ENCODE measurements at places on chromosomes 6 and 20.
A peak's percentile ranks its signal among the peaks of the same experiment; 100 is the strongest.

DNA sequence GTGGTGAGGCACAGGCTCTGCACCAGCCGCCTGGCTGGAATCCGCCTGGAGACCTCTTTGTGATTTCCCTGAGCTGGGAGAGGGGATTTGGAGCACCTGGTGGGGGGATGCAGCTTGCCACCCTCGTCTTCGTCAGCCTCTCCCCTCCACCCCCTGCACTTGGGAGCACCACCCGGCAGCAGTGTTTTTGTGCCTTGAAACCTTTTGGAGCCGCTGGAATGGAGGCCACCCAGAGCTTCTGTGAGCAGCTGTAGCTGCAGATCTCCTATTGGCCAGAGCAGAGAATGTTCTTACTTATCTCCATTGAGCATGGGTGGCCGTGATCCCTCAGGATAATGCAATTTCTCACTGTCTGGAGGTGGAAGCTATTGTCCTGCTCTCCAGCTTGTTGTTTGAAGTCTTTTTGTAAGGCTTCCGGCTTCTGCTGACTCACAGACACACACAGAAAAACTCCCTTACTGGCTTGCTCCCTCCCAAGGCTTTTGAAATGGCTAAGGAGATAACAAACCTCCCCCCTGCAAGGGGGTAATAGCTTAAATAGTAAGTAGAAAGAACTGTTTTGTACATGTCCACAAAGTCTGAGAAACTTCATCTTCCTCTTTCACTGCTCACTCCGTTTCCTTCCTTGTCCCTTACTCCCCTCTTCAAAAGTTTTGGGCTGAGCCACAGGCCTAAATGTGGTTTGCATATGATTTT lies 271.2 kb downstream of the PRL start:
- DNase-seq, result no peak

DNA sequence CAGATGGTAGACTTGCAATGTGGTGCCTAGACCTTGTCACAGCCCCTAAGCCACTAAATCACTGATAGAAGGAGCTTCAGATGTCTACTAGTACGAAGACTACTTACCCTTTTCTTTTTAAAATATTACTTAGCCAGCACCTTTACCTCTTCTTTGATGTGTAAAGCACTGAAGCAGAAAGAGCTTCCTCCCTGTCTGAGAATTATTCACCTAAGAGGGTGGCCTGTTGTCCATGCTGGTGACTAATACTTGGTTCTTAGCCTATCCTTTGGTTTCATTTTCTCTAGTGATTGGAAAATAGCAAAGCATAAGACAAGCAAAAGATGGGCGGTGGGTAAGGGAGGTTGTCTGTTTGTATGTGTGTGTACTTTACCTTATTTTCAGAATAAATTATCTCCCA lies 794.6 kb downstream of the TFAP2A start:
- DNase-seq, result no peak

- DNase-seq, result no peak
These were observed 326.6 kb downstream of the COL12A1 start for GRCh38 chr6:74879234-74879633.

GRCh38 chr6:33985313-33985751 lies 160.6 kb downstream of the GRM4 start:
- DNase-seq, result no peak

- peak; percentile 67 for DNase-seq
These were observed 121.9 kb upstream of the ZFP64 start for GRCh38 chr20:52313341-52313963.

- DNase-seq, result no peak
These were observed 81.7 kb downstream of the THBS2 start for GRCh38 chr6:169171951-169172350.

DNA sequence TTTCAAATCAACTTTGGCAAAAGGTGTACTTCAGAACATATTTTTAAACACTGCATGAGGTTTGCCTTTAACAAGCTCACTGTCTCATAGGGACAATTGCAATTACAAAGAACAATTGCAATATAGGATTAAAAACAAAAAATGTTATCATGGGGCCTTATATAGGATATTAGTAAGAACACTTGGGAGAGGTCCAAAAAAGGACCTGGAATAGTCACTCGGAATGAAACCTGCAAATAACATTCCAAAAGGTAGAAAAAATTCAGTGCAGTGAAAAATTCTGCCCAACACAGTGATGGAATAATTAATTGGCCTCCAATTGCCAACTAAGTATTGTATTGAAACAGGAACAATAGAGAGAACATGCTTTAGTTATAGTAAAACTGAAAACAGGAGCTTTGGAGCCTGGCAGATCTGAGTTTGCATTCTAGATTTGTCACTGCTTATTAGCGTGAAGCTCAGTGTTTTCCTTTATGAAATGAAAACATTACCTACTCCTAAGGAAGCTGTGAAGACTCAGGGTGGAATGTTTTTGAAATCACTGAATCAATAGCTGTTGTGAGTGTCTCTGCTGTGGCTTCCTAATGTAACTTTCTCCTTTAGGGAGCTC lies 172.6 kb upstream of the BMP5 start:
- DNase-seq, result no peak

DNA sequence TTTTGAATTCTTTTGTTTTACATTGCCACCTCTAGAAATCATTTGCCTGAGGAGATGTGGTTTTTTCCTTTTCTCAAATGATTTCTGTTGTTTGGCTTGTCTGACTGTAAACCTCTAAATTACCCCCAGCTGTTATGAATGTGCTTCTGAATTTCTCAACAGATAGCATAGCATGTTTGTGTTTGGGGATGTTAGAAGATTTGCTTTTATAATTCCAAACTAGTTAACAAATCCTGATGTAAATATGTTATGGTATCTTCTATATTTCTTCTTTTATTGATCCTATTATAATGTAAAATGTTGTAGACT lies 31.6 kb upstream of the EZR start:
- no peak for DNase-seq

DNA sequence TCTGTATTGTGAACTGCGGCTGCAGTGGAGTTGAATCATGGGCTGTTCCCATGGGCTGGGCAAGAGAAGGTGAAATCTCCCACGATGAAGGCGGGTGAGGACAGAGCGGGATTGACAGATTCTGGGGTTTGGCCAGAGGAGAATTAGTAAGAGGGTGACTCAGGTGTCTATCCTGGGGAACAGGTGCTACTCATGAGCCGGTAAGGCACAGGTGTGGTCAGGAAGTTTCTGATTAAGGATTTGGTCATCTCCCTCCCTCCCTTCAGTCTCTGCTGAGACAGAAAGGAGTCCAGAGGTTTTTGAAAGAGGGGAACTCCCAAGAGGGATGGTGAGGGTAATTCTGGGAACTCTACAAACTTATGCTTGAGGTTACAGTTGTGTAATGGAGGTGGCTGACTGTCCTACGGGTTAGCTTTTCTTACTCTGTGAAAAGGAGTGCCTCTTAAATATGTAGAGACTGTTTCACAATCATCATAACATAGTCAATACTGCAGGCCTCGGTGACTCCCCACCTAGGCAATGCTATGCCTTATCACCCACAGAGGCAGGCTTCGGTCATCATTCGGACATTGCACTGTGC lies 31.5 kb downstream of the SERPINB1 start:
- no peak for DNase-seq

Measured in NCI-H1694 (cell line).